ENCODE measurements at places on chromosomes 11 and 22.

DNA sequence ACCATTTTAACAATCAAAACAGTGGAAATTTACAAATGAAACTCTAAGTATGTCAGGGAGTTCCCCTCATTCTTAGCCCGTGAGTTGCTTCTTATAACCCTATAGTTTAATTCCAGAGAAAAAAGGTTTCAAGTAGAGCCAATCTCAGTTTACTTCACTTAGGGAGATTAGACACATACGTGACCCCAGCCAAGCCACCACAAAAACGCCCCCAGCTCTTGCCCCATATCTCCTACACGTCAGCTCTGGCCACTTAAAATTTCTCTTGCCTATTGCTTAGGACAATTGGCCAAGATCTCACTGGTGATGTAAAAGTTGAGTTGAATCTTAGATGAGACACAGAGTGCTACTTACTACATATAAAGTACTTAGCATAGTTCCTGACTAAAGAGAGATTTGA lies 166.4 kb downstream of the ETS1 start:
- no peak for DNase-seq

DNA sequence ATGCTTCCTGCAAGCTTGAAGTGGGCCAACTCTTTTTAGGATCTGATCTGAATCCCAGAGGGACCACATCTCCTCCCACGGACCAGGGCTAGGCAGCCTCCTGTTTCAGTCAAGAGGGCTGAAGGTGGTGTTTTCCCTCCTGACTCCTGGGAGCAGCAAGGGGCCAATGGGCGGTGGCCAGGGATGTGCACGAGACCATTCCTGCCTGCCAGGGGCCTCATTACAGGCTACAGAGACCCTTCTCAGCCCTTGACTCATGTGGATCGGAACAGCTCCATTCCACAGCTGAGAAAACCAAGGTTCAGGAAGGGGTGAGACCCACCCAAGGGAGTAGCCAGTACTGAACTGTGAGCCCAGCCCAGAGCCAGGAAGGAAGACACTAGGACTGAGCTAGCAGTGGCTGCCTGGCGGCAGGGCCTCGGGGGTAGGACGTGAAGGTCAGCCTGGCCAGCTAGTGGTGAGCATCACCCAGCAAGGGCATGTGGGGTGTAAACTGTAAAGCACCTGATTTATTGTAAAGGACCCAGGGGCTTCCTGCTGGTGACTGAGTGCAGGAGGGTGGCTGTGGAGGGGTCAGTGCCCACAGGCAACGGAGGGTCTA lies 3.4 kb upstream of the P2RY6 start:
- DNase-seq, result no peak

- no peak for DNase-seq
Measured at GRCh38 chr22:30167734-30168133, 78.8 kb downstream of the LIF start.

GRCh38 chr11:1946812-1947484 lies at the start of gene MRPL23:
Gene MRPL23, plus strand, starts transcription at chr11:1947332. Its CDS starts 31 bp downstream, at chr11:1947363.
- DNase-seq, result no peak

GRCh38 chr11:128777369-128778011 lies 83.6 kb downstream of the FLI1 start:
- DNase-seq, result no peak

GRCh38 chr22:46052331-46052771 lies 75.4 kb upstream of the WNT7B start:
- DNase-seq, result no peak

DNA sequence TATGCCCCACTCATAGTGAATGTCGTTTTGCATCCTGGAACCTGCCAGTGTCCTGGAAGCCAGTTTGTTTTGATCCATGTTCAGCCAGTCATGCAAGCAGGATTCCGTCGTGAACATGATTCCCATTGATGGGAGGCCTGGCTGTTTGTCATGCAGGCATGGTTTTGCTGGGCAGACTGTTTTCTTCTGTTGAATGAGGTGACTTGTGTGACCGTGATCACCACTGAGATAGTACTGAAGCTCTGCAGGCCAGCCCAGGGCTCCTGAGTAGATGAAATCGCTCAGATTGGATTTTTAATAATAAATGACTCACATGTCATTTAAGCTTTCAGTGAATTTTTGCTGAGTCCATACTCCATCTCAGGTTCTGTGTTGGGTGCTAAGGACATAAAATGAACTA lies 117.8 kb downstream of the PDE2A start:
- no peak for DNase-seq

DNA sequence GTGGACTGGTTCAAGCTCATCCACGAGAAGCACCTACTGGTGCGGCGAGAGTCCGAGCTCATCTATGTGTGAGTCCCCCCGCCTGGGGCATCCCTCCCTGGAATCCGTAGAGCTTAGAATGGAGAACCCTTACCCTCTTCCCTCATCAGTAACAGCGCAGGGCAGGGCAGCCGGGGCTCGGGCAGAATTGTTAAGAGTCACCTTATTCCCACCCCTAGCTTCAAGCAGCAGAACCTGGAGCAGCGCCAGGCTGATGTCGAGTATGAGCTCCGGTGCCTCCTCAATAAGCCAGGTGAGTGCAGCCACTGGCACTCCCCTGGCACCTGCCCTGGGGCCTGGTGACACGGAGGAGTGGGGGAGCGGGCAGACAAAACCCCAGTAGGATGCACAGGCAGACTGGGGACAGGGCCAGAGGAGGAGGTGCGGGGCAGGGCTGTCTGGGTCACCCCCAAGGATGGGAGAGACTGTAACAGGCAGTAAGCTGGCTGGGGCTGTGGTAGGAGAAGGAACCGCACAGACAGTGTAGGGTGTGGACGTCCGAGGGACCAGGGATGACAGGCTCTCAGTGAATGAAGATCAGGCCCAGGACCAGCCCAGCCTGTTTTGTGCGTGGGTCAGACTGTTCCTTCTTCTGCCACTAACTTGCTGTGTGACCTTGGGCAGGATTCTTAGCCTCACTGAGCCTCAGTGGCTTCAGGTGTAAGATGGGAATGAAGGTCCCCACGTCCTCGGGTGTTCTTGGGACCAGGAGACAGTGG lies 20.4 kb downstream of the C22orf23 start:
- no peak for DNase-seq

DNA sequence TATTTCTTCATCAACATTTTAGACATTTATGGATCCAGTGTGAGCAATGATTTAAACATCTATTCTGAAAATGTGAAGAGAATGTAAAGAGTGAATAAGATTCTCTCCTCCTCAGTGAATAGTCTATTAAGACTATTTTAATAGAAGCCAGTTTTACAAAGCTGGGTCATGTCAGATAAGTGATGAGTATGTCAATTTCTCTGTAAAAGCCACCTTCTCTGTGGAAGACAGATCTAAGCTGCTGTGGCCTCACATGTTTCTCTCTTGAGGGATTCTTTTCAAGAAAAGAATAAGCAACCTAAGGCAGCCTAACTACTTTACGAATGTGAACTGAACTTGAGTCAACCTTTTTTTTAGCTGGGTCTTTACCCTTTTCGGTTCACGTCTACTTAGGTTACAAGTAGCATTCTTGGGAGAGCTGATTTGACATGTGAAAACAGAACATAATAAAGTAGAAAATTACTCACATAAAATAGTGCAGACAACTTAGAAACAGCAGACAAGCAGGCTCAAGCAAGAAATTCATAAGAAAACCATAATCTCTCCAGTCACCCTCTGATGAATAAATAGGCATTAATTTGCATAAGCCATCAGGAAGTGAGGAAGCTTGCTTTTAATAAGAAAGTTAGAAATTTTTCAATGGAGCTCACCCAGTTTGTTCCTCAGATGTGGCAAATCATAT lies 9.9 kb downstream of the CTSC start:
- no peak for DNase-seq

DNA sequence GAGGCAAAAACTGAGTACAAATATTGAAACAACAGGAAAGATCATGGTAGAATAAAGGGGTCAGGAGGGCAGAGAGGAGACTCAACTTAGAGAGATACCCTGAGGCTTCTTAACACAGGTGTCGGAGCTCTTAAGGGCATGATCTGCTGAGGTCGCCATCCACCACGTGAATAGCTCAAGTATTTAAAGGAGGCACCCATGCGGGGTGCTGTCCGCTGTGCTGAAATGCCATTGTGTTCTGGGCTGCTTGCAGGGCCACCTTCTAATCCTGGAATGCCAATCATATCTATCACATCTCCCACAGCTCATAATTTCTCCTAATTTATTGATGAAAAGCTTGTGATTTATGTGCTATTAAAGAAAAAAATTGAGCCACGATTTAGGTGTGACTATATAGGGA lies 90.2 kb downstream of the SEZ6L start:
- DNase-seq, result no peak

DNA sequence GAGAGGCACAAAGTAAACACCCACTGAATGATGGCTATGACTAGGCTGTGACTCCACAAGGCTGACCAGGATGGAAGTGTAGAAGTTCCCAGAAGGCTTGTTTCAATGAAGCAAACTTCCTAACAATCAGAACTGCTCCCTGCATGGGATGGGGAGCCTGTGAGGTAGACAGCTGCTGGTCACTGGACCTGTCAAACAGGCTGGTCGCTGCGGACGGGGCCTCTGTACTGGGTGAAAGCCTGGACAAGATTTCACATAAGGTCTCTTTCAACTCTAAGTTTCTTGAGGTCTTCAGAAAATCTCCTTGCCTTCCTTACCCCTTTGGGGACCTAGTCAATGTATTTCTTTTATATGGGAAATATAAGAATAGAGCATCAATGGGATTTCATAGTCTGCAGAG lies 438.2 kb downstream of the BUD13 start:
- no peak for DNase-seq

DNA sequence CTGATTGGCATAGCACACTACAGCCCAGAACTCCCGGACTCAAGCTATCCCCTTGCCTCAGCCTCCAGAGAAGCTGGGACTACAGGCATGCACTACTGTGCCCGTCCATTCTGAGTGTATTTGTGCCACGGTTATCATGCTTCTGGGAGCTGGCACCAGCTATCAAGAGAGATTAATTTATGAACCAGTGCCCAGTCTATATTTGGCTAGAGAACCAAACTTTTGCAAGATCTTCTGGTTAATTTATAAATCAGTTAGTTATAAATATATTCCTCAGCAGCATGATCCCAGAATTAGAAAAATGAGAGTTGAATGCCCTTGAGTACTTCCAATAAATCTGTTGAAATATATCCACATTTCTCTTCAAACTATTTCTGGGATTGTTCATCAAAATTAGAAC lies 67.5 kb upstream of the OR5AN1 start:
- DNase-seq, result no peak

GRCh38 chr11:111378861-111379601 lies at the start of gene POU2AF1:
Gene POU2AF1, minus strand, starts transcription at chr11:111379275. Its CDS starts 98 bp downstream, at chr11:111379177.
- DNase-seq, result peak; percentile 14

GRCh38 chr11:63978551-63979239 lies 4.3 kb downstream of the COX8A start:
- DNase-seq, result no peak

GRCh38 chr11:43250309-43250708 lies 61.5 kb upstream of the API5 start:
- no peak for DNase-seq

- DNase-seq, result no peak
Measured at GRCh38 chr11:35144136-35144741, 5.3 kb downstream of the CD44 start.

DNA sequence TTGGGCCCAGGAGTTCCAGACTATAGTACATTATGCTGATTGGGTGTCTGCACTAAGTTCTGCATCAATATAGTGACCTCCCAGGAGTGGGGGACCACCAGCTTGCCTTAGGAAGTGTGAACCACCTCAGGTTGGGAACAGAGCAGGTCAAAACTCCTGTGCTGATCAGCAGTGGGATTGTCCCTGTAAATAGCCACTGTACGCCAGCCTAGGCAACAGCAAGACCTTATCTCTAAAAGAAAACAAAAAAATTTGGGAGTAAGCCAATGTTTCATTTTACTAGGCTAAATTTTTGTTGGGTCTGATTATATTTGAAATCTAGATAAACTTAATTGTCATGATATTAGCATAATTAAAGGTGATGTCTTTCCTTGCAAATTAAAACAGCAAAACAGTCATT lies 3.4 kb downstream of the DEPDC5 start:
- no peak for DNase-seq

Measured in stimulated activated CD8-positive, alpha-beta memory T cell treated with anti-CD3 and anti-CD28 coated beads, Interleukin-7, amount 100 ng/mL, for 1 hour (primary cell).